Activated naive CD8-positive, alpha-beta T cell treated with anti-CD3 and anti-CD28 coated beads, Interleukin-2, amount 50 U/mL, for 24 hours (primary cell): ENCODE measurements at places on chromosomes 3 and 15.

GRCh38 chr15:57259568-57260040, 116.7 kb upstream of the CGNL1 start:
- no peak for DNase-seq

DNA sequence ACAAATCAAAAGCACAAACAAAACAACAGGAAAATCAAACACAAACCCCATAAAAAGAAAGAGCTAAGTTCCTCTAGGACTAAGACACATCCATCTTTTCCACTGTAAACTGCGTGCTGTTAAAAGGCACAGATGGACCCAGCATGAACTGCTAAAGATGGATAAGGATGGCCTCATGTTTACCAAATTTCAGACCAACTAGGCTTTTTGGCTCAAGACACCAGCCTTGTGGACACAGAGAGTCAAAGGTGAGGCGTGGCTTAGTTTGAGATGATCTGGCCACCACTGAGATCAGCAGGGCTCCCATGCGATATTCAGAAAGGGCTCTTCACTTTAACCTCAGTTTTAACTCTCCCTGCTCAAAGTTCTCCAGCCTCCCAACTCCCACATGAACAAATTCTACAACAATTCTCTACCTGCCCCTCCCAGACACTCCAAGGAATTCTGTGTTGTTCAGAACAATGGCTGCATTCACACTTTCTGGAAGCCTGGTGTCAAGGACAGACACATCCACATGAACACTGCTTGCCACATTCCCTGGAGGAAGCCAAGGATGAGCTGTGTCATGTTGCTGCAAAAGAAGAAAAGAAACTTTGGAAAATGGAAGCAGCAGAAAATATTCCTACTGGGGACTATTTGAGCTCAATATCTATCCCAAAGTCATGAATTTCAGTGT, 198.4 kb upstream of the LRRN1 start:
- DNase-seq = no peak

- DNase-seq = no peak
Measured at GRCh38 chr15:59360896-59361295, 11.8 kb downstream of the MYO1E start.

GRCh38 chr3:30768046-30768445, 126.4 kb downstream of the GADL1 start:
- DNase-seq = no peak

DNA sequence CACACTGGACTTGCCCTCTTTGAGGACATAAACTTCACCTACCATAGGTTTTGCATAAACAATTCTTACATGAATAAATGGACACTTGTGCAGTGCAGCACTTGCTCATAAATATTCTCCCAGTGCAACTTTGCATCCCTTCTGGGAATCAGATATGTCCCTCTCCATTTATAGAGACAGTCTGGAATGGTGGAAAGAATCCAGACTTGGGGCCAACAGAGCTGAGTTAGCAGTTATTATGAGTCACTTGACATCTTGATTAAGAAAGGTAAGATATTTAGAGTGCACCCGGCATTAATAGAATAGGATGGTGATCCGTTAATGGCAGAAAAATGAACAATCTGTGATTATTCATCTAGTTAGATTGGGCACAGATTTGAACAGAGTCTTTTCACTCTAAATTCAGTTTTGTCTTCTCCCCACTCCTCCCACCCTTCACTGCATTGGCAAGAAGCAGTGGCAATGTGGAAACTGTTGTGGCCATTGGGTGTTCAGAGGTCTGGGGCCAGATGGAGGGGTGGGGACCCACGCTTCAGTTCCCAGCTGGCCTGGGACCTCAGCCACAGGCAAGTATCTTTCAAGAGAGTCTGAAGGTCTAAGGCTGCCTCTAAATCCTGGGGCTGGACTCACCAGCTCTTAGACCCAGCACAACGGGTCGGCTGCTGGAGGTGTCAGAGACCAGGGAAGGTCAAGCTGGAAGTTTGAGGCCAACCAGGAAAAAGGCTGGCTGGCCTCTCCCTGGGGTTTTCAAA, 58.9 kb upstream of the KY start:
- no peak for DNase-seq

GRCh38 chr3:167754049-167754448, 18.5 kb downstream of the SERPINI1 start:
- no peak for DNase-seq

- DNase-seq = no peak
Measured at GRCh38 chr3:37571269-37571668, 290.4 kb upstream of the CTDSPL start.

DNA sequence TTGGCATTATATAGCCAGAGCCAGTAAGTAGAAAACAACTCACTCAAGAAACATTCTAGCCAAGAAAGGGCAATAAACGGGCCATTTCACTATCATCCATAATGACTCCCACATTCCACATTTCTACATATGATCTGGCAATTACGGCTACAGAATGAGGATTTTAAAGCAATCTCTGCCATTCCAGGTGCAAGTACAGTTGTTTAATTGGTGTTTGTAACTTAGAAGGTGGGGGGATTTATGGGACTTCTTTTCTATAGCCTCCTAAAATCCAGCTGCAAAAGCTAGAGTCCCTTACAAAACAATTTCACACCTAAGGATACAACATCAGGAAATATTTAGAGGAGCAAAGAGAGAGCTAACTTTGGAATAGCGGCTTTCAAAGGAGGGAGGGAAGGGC, 295.4 kb upstream of the RORA start:
- no peak for DNase-seq

DNA sequence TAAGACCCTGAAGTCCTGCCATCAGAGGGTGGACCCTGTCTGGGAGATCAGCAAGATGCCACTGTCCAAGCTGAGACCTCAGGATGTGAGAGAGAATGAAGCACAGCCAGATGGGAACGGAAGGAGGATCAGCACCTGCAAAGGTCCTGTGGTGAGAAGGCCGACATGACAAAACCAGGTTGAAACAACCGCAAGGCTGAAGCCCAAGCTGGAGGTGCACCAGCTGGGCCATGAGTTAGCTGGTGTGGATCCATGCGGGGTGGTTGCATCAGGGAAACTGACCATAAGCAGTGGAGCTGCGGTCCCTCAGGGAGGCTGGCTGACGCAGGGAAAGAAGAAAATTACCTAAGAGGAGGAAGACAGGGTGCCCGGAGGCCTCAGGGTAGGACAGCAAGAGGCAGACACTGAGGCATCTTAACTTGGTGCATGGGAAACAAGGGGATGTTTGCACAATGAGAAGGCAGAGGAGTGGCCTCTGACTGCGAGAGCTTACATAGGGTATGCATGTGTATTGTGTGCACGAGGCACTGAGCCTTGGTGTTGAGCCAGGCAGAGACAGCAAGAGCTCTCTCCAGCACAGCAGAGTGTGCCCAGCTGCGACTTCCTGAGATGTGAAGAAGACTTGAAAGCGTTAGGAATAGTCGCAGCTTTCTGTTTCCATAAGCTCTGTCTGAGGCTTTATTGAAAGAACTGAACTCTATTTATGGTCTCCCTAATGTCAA, 497.7 kb downstream of the OCA2 start:
- no peak for DNase-seq

- no peak for DNase-seq
Measured at GRCh38 chr3:71874618-71875017, 89.7 kb upstream of the PROK2 start.

DNA sequence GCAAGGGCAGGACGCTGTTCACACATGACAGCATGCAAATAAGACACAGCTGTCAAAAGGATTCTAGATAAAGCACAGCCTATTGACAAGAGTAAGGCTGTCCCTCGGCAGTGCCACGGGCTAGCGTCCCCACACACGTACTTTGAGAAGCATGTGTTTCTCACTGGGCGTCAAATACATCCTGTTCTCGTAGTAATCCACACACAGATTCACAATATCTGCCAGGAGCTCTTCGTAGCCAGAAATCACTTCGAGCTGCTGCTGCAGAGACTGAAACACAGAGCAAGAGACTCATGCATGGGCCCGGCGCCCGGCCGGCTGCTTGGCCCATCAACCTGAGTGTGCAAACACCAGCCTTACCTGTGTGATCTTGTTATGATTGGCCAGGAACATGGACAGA, 41.1 kb downstream of the CYFIP1 start:
- no peak for DNase-seq

- DNase-seq = no peak
Measured at GRCh38 chr3:27557411-27557810, 73.2 kb upstream of the SLC4A7 start.
